NCI-H774 (cell line): ENCODE measurements at places on chromosomes 6 and 20.
A peak's percentile ranks its signal among the peaks of the same experiment; 100 is the strongest.

DNA sequence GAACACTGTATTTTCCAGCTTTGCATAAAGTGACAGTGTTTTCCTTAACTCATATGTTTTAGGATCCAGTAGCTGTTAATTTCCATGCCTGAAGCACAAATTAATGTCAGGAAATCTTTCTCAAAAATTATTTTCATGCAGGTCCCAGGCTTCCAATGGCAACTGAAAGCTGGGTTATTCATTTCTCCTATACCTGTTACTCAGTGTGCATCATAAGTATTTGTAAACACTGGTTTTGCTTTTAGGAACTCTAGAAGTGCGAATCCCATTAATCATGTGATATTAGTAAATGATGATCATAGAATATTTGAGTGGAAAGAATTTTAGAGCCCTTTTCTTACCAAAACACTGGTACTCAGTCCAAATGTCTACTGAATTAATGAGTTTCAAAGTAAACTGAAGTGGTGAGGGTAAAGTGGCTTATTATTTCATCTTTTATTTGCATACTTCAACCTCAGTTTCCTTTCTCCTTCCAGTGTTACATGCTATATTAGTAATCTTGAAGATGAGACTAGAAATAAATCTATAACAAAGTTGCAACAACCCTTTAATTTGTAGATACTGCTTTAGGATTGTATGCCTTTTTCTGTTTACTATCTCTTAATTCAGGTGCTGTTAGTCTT lies 124.0 kb downstream of the ZFAND3 start:
- no peak for DNase-seq

DNA sequence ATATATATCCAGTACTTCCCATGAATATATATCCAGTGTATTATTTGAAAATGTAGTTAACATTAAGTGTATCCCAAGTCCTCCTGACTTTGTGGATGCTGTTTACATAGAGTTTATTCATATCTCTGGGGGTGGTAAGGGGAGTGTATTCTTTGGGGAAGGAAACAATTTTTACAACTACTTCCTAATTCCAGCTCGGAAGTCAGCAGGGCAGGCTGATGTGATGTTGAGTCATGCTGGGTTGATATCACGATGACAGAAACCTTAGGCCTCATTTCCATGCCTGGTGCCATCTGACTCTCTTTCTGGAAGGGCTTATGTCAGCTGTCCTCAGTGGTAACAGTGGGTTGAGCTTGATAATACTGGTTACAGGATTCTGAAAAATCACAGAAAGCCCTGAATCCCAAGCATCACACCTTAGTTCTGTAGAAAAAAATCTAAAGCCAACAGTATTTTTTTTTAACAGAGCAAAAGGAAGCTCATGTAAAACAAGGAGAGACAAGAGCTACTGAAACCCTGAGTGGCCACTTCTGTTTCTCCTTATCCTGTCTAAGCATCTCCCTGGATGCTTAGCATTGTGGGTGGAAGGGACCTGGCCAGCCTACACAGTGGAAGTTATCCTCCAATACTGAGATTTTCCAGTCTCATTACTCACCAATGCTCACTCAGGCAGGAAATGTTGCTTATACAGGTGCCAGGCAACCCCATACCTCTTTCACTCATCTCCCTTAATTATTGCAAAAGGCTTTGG lies 75.2 kb upstream of the IYD start:
- DNase-seq: no peak

DNA sequence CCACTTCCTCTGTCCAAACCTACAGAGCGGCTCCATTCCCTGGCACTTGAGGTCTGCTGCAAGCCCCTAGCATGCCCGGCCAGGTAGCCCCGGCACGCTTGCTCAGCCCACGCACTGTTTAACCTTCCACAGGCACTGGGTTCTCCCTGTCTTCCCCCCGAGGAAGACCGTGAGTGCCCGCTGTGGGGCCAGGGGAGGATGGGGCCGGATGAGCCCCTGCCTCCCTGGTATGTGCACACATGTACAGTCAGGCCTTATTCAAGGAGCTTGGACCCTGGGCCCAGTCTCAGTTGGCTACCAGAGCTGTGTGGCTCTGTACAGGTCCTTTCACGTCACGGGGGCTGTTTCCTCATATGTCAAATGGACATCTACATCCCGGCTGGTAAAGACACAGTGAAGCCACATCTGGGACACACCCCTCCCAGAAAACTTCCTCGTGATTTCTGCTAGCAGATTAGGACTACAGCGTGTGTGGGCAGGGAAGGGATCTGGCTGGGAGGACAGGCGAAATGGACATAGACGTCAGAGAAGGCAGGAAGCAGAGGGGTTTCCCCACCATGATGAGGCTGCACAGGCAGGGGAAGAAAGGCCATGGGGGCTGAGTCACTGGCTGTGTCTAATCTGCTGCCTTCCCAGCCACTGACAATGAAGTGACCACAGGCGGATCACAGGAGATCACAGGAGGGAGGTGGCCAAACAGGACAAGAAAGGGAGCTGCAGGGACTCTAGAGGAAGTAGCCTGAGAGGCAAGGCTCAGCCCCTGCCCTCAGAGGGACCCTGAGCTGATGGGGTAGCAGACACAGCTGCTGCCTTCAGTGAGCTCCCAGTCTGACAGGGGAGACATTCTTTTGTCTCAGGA lies 62.9 kb downstream of the MRPL14 start:
- no peak for DNase-seq

DNA sequence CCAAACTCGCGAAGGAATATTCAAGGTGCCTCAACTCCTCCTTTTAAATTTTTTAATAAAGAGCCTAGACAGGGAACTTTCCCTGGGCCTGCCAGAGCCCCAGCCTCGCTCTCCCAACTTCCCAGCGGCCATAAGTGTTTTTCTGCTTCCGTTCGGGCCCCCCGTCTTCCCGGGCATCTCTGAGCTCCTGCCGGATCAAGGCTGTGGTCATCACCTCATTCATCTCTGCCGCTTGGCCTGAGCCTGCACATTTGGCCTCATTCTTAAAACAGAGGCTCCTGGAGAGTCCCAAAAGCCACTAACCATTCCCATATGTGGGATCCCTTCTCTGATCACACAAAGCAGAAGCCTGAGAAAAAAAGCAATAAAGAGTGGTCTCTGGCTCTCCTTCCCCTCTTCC lies 969.1 kb upstream of the DEFB115 start:
- no peak for DNase-seq

- no peak for DNase-seq
Measured at GRCh38 chr6:129009851-129010250, 126.9 kb downstream of the LAMA2 start.

GRCh38 chr6:105474234-105474633 lies 71.4 kb upstream of the PREP start:
- no peak for DNase-seq

GRCh38 chr20:32364554-32365208 lies 6.5 kb downstream of the ASXL1 start:
- DNase-seq: no peak

- DNase-seq: no peak
Measured at GRCh38 chr6:130259140-130259539, 36.4 kb upstream of the SAMD3 start.

DNA sequence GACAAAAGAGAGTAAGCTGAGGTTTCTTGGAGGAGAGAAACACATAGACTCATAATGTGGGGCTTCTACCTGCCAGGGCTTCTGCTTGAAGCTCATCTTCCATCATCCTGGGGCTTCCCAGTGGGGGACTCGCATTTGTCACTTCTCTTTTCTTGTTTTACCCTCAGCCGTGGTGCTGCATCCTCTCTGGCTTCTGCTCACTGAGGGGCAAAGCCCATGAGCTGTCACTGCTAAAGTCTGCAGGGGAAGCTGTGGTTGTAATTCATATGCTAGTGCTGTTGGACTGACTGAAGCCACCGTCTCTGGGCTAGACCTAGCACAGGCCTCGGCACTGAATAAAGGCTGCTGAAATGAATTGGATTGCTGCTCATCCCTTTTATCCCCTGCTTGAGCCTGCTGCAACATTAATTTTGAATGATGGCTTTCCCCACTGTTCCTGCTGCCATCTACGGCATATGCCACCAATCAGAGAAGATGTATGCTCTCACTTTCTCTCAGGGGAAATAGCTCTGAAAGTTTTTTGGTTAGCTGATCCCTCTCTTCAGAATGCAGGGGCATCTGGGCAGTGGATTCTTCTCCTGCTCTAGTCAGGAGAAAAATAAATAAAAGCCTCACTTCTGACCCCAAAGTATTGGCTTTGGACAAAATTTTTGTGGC lies 568.4 kb upstream of the MAP3K7 start:
- DNase-seq: no peak

GRCh38 chr6:142210606-142211005 lies 63.5 kb downstream of the VTA1 start:
- DNase-seq: no peak

DNA sequence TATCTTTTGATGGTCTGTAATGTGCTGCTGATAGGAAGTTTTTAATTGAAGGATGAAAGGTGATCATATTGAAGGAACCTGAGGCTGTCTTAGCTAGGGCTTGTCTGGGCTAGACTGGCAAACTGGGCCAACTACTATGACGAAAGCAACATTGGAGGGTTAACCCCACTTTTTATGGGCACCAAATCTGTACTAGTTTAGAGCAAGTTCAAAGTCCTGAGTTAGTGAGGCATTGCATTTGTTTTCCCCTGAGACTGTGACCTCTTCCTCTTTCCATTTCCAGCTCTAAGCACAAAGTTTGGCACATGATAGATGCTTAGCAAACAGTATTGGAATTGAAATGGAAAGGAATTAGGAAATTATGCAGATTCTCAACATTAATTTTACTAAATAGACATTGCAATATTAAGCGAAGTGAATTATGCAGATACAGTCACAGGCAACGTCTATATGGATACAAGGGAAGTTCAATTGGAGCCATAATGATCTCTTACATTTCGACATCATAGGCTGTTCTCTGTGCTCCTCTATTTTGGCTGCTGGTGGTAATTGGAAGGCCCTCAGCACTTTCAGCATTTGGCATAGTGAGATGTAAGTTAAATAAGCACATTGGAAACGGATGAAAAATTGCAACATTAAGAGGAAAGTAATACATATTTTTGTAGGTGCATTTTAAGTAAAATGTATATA lies 22.2 kb downstream of the CEP57L1 start:
- no peak for DNase-seq

- DNase-seq: no peak
Measured at GRCh38 chr6:162290846-162291465, 436.6 kb downstream of the PRKN start.

DNA sequence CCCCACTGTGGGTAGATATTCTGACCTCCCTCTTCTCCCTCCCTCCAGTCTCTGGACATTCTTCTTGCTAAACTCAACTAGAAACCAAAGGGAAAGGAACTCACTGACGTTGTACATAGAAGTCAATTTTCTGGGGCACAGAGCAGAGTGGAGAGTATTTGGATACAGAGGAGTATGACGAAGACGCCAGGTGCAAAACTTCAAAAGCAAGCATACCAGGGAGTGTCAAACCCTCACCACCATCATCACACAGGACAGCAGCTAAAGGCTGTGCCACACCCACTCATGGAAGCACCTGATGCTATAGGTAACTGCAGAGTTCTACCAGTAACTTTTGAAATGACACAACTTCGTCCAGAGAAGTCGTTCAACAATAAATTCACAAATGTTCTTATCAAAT lies 64.8 kb downstream of the FYN start:
- no peak for DNase-seq

GRCh38 chr6:72974276-72974675 lies 251.0 kb downstream of the KHDC1L start:
- DNase-seq: peak; percentile 90

- DNase-seq: no peak
Measured at GRCh38 chr20:24895898-24896658, 53.0 kb upstream of the CST7 start.

GRCh38 chr6:98044151-98044561 lies 761.1 kb upstream of the MMS22L start:
- no peak for DNase-seq

- DNase-seq: no peak
Measured at GRCh38 chr20:64041040-64041780, 5.2 kb downstream of the C20orf204 start.

DNA sequence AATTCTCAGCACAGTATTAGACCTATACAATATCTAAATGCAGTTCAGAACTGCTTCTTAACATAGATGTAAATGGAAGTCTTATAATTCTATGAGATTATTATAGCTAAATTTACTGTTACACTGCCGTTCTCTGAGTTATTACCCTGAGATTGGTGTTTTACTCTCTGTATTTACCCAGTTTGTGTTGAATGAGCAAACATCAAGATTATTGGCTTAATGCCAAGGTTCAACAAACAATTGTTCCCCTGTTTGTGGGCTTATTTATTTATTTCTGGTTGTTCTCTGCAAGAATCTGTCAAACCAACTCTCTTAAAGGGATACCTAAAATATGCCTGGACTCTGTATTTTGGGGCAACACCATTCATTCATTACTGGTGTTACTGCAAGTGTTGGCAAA lies 5.2 kb upstream of the STMND1 start:
- peak; percentile 62 for DNase-seq

DNA sequence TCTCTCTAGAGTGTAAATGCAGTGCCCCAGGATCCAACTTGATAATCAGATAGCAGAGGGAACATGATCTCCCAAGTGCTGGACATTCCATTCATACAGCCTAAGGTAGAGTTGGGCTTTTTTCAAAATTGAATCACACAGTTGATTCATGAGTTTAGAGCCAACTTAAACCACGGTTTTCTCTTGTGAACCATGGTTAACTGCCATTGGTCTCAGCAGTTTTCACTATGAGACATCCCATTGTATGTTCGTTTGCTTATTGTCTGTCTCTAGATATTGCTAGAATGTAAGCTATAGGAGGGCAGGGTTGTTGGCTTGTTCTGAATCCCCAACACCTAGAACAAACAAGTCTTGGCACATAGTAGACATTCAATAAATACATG lies 37.2 kb upstream of the TAF8 start:
- no peak for DNase-seq

GRCh38 chr6:16555550-16555949 lies 205.7 kb downstream of the ATXN1 start:
- no peak for DNase-seq

DNA sequence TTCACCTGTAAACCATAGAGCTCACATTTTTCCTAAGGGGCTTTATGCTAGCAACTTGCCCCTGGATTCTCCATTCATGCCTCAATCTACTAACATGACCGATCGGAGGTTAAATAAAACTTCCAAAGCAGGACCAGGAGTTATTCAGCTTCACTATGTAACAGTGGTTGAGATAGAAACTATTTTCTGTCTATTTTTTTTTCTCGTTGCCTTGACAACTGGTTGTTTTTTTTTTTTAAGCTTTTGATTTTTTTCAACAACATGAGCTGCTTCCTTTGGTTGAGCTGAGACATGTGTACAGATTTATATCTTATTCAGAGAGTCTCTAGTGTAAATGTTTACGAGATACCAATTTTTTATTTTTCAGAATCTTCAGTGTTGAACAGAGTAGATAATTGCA lies 85.7 kb downstream of the SHLD1 start:
- DNase-seq: no peak
